Stimulated activated CD4-positive, alpha-beta T cell treated with anti-CD3 and anti-CD28 coated beads, Interleukin-2, amount 100 ng/mL, for 4 hours (primary cell): ENCODE measurements at places on chromosomes 5 and 9.

DNA sequence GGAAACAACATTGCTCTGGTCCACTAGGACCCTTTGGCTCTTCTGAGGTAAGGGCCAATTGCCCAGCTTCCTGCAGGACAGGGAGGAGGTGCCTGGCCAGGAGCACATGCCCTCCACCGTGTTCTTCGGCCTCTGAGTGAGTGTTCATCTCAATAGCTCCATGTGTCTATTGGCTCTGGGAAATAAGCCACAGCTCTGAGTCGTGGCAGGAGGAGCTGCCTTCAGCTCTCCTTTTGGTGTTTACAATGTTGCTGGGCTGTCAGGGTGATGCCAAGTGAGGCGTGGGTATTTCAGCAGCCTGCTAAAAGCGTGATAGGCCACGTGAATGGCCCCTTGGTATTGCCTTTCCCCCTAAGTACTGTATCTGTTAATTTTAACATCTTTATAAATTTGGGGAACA lies 26.6 kb downstream of the GADD45G start:
- DNase-seq, result no peak

GRCh38 chr5:158679221-158679641 lies 420.5 kb downstream of the EBF1 start:
- no peak for DNase-seq

GRCh38 chr9:129938291-129938979 lies 103.2 kb downstream of the USP20 start:
- DNase-seq, result no peak

DNA sequence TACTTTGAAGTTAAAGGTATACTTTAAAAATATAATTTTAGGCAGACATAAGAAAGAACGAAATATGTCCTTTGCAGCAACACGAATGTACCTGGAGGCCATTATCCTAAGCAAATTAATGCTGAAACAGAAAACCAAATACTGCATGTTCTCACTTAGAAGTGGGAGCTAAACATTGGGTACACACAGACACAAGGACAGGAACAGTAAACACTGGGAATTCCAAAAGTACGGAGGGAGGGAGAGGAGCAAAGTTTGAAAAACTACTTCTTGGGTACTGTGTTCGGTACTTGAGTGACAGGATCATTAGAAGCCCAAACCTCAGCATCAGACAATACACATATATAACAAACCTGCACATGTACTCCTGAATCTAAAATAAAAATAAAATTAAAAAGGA lies 40.9 kb downstream of the TJP2 start:
- DNase-seq, result no peak

DNA sequence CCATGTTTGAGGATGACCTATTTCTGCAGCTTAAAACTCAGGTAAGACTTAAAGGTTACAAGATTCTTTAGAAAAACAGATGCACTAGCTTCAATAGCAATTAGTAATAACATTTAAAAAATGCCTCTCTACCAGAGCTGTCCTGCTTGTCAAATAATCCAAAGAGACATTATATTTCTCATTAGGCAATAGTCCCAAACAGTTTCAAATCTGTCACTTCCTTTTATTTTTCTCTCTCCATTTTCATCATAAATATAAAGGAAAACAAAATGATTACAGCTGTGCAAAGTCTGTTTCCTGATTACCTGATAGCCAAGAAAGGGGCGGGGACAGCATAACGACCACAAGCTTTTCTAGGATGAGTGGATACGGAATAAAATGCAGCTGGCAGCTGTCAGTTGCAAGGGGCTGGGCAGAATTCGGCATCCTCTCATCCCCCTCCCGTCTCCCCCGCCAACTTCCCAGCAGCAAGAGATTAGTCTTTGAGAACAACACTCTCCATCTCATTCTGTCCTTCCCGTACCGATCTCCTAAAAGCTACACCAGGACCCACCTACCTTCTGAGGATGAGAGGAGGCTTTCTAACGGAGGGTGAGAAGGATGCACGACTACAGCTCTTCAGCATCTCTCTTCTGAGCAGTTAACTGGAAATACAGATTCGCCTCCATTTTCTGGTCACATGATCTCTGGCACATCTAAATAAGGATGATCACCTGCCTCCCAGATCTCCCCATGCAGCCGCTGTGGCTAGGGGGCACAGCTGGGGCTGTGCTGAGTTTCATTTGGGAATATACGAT lies 72.5 kb upstream of the PCA3 start:
- DNase-seq, result no peak

DNA sequence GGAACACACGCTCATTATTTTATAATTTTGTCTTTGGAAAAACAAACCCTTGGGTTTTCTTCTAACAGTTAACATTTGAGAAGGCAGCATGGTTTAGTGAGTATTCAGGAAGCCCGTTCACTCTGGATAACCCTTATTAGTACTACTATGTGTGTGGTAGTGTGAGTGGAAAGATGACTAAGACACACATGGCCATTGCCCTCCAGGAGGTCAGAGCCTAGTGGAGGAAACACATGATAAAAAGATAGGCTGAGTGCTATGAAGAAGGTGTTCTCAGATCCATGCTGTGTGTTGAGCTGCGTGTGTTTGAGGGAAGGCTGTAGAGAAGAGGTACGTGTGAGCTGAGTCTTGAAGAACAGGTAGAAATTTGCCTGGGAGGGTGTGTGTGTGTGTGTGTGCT lies 8.4 kb downstream of the C5orf47 start:
- no peak for DNase-seq

DNA sequence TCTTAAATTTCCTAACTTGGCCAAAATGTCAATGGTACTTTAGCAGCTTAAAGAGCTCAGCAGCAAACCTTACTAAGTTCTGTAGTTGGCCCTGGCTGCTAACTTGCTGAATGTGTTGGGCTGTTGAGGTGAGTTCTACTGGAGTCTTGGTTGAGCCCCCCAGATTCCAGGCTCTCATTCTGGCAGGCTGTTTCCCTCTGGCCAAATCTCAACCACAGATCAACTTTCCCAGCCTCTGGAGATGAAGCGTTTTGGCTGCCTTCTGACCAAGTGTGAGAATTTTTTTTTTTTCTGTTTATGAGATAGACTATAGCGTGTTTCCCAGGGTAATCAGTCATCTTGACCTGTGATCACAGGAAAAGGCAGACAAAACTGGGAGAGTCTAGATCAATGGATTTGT lies 343.7 kb downstream of the EBF1 start:
- no peak for DNase-seq
